Germinal center (tissue), 1 donor: ENCODE measurements at places on chromosomes 13 and 19.

DNA sequence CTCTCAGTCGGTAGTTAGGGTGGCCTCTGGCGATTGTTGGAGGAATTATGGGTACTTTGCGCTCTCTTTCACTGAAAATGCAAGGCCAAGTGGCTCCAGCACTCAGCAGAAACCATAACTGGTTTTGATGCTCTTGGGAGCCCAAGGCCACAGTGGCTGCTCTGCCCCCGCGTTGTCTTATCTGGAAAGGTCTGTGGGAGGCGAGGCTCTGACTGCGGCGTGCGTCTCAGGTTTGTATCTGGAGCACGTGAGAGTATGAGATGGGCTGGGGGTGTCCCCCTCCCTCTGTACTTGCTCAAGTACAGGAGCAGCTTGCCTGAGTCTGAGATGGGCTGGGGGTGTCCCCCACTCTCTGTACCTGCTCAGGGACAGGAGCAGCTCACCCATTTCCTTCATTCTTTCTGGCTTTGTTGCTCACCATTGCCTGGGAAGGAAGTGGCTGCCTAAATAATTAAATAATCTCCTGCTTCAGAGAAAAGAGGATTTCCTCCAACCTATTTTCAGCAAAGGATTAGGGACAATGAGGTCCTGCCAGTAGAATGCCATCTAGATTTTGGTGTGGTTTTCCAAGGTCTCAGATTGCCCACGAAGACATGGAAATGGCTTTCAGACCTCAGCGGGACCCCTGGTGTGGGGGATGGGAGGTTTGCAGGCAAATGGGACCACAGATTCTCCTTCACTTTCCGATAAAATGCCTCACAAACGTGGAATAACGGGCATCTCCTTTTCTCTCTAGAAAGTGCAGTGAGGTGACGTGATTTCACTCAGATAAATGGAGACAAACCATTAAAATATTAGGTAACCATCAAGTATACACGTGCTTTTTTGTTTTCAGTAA, 14.7 kb downstream of the ATP11A start:
- no peak for DNase-seq

- no peak for DNase-seq
Observed at GRCh38 chr19:10155839-10156238, 36.1 kb upstream of the EIF3G start.

- DNase-seq: no peak
Observed at GRCh38 chr13:33172400-33172799, 113.2 kb downstream of the STARD13 start.

GRCh38 chr19:10848230-10848856, at the start of gene C19orf38:
TSS of gene C19orf38 (plus strand) at chr19:10848415. CDS start at chr19:10848509, 94 bp downstream.
- DNase-seq: no peak

DNA sequence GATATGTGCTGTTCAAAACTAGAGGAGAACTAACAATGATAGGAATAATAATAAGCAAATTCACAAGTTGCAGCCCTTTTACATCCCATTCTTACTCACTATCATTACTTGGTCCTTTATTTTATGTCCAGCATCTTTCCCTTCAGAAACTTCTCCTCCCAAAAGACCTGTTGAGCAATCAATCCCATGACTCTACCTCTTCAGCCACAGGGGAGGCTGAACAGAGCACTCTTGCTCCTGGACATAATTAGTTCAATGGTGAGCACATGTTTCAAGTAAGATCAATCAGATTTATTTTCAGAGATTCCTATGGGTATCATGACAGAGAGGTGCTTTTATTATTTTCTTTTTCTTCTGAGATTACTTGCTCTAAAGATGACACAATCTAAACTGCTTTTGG, 260.0 kb downstream of the COG6 start:
- no peak for DNase-seq

GRCh38 chr13:72427757-72428528, 299.5 kb downstream of the MZT1 start:
- no peak for DNase-seq

- DNase-seq: no peak
Observed at GRCh38 chr13:111527614-111528229, 207.3 kb downstream of the TEX29 start.

GRCh38 chr13:100129605-100130004, 40.7 kb downstream of the PCCA start:
- DNase-seq: peak; percentile 4

DNA sequence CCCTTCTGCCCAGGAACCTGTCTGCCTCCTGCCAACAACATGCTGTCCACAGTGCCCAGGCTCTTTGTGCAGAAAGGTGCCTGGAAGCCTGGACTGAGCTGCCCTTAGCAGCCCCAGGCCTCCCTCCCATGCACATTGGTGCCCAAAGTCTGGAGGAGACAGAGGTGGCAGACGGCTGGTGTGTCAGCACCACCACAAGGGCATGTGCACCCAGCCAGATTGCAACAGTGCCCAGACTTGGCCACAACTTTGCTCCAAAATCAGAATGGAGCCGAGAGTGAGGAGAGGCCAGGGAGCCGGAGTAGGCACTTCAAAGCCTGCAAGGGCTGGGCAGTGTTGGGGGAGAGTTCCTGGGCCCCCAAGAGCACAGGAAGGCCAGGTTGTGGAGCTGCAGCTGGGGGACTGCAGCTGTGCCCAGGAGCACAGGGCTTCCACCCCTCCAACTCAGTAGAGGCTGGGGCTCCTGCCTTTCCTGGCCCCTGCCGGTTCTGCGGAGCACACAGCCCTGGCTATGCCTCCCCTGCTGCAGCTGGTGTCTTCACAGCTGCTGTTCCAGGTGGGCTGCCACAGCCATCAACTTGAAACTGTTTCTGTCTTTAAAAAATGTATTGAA, 1255.8 kb downstream of the SLITRK5 start:
- no peak for DNase-seq

GRCh38 chr13:113796211-113796963, 37.4 kb downstream of the TMEM255B start:
- no peak for DNase-seq

- no peak for DNase-seq
Observed at GRCh38 chr19:15911599-15912235, 13.8 kb upstream of the CYP4F2 start.

DNA sequence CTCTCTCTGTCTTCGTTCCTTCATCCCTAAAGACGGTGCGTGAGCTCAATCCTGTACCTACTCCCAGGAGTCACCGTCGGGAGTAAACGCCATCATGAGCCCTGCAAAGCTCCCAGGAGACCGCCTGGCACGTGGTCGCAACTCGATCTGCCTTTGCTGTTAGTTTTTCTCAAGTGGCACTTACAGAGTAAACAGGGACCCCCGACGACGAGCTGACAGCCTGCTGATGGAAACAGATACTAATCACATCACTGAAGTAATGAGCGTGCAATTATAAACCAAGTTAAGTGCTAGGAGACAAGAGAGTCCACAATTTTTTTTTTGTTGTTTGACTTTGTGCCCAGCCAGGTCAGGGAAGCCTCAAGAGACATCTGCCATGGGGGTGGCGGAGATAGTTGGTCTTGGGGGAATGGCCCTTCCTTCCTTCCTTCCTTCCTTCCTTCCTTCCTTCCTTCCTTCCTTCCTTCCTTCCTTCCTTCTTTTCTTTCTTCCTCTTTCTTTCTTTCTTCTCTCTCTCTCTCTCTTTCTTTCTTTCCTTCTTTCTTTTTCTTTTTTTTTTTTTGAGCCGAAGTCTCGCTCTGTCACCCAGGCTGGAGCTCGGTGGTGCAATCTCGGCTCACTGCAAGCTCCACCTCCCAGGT, 23.6 kb downstream of the CACNG6 start:
- no peak for DNase-seq

DNA sequence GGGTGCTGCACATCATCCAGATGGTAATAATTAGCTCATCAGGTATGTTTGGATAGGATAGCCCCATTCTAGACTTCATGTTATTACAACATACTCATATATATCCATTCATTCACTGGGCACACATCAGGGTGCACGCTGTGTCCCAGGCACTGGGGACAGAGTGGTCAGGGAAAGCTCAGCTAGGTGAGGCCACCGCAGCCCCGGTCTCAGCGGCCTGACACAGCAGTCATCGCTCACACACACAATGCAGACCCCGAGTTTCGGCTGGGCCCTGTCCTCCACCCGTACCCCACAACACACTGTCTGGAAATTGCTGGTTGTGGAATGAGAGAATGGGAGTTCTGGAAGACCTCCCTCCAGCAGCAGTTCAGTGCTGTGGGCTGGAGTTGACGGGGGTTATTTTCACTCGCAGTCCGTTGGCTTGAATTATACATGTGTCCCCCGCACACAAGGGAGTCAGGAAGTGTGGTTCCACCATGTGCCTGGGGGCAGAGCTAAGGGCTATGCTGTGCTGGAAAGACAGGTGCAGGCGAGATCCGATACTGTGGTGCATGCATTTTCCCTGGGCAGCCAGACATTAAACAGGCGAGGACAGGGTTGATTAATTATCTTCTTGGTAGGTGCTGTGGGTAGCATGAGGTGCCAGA, 257.6 kb downstream of the TEX29 start:
- DNase-seq: no peak

DNA sequence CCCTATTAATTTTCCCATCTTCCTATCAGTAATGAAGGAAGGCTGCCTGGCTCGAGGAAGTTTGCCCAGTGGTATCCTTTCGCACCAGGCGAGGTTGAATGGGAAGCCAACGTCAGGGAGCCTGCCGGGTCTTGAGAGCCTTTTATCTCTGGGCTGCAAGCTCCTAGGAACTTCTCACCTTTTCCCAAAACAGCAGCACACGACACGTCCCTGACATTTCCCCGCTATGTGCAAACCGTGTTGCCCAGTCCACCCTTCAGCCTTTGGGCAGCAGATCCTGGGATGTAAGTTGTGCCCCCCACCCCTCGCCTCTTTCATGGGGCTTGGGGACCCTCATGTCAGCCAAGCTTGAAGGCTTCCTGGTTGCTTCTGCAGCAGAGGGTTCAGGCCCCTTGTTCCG, 179.1 kb downstream of the ZNF536 start:
- DNase-seq: no peak

DNA sequence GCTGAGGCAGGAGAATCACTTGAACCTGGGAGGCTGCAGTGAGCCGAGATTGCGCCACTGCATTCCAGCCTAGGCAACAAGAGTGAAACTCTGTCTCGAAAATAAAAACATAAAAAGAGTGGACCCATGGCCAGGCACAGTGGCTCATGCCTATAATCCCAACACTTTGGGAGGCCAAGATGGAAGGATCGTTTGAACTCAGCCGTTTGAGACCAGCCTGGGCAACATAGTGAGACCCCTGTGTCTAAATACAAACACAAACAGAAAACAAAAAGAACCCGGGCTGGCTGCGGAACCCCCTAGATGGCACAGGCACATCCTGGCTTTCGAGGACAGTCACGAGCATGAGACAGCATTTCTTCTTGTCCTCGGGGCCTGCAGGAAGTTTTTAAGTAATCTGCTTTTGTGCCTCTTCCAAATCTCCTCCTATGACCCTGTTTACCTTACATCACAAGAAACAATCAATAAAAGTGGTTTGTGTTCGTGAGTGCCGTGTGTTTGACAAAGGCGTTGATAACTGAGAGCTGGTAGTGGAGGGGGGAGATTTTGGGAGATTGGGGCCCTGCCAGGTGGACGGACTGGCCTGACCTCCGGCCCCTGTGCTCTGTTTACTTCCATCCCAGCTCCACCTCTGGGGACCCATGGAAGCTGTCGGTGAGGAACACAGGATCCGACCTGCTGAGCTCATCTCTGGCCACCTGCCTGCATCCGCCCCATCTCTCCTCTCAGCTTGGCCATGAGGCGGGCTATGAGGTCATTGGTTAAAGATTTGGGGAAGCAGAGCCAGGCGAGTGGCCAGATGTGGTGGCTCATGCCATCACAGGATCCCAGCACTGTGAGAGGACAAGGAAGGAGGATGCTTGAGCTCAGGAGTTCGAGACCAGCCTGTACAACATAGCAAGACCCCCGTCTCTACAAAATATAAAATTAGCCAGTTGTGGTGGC, 5.9 kb upstream of the GDF15 start:
- DNase-seq: no peak

GRCh38 chr13:27789495-27790303, 2.6 kb upstream of the GSX1 start:
- peak; percentile 28 for DNase-seq

DNA sequence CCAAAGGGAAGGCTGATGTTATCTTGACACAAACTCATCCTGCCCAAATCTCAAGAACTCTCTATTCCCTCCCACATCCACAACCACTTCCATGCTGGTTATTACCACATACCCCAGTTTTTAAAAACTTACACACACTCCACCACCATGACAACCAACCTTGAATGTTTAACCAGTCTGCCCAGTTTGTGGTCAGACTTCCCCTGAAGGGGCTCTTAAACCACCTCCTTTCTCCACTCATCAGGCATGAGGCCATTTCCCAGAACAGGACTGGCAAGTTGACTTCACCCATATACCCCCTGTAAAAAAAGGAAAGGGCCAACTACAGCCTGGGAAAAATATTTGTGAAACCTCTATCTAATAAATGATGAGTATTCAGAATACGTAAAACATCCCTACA, 12.4 kb upstream of the ZSCAN4 start:
- DNase-seq: no peak

GRCh38 chr13:110162866-110163658, 143.9 kb downstream of the COL4A1 start:
- DNase-seq: no peak

DNA sequence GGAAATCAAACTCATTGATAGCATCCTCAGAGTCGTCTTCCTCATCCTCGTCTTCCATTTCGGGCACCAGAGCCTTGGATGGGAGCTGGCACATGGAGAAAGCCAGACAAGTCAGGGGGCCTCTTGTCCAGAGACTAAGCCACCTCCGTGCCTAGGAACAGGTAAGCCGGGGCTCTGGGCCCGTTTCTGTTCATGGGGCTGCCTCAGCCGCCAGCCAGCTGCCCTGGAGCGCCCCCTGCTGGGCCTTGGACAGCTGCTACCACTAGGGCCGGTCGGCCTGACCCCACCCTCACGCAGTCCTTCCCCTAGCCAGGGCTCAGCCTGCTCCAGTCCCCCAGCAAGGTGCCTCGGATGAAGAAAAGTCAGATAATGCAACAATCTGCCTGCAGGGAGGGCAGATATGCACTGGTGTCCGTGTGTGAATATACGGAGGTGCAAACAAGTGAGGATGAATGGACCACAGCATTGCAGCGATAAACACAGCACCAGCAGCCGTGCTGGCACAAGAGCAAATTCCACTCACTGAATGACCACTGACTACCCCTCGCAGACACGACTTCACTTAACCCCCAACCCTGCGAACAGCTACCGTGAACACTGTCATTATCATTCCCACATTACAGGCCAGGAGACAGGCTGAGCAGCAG, 11.9 kb upstream of the PRKD2 start:
- peak; percentile 87 for DNase-seq

DNA sequence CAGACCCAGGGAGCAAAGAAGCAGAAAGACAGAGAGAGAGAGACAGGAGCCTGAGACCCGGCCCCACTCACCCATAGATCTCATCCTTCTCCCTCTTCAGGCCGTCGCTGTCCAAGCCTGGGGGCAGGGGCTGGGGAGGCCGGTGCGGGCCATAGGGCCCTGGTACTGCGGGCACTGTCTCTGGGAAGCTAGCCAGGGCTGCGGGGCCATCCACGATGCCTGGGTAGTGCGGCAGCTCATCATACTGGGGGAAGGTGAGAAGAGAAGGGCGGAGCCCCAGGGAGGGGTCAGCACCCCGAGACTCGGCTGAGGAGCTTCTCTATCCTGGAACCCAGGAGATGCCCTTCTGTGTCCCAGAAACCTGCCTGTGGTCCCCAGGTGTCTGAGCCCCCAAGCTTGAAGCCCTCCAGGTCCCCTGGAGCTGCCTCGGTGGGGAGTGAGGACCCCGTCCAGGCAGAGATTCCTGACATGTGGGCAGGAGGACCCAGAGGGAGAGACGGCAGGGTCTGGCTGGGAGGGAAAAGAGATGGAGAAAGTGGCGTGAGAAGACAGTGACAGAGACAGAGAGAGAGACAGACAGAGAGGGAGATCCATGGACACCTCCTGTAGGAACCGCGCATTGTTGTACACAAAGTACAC, 2.1 kb downstream of the MEIS3 start:
- DNase-seq: no peak
